ENCODE measurements at places on chromosomes 11 and 22.

DNA sequence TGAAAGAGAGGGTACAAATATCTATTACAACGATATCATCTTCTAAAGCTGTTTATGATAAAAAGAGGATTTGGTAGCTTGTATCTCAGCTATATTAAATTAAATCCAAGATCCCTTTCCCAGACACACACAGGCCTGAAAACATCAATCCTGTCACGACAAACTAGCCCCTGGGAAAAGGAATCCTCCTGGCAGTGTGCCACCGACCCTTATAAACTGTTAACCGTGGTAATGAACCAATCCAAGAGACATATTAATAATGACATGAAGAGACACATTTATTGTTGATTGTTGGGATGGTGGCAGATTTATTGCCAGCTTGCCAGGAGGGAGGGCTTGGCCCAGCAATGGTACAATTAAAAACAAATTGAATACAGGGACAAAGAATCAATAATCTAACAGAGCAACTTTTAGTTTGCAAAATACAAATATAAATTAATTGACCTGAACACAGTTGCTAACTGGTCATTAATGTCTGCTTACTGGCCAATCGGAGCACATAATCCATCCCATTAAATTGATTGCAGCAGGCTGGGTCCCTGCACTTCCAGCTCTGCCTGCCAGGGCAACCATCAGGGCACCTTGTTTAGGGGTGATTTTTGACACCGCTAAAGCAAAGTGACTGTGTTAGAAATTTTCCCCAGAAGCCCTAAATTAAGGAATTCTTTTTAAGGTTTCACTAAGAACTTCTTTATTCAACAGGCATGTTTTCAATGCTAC, 887.6 kb downstream of the OPCML start:
- peak; percentile 69 for DNase-seq

DNA sequence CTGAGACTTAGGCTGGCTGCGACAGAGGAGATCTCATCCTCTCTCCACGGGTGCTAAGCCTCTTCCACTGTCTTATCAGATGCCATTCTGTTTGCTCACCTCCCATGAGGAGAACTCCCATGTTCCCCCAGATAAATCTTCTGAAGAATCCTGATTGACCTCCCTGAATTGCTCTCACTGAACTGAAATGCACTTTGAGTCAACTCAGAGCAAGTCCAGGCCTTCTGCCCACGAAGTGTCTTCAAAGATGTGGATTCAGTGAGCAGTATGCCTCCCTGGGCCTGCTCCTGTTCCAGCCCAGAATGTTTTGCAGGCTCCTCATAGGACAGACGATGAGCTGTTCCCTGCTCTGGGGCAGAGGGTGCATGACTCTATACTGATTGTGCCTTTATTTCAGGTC, 17.4 kb downstream of the TUB start:
- no peak for DNase-seq

DNA sequence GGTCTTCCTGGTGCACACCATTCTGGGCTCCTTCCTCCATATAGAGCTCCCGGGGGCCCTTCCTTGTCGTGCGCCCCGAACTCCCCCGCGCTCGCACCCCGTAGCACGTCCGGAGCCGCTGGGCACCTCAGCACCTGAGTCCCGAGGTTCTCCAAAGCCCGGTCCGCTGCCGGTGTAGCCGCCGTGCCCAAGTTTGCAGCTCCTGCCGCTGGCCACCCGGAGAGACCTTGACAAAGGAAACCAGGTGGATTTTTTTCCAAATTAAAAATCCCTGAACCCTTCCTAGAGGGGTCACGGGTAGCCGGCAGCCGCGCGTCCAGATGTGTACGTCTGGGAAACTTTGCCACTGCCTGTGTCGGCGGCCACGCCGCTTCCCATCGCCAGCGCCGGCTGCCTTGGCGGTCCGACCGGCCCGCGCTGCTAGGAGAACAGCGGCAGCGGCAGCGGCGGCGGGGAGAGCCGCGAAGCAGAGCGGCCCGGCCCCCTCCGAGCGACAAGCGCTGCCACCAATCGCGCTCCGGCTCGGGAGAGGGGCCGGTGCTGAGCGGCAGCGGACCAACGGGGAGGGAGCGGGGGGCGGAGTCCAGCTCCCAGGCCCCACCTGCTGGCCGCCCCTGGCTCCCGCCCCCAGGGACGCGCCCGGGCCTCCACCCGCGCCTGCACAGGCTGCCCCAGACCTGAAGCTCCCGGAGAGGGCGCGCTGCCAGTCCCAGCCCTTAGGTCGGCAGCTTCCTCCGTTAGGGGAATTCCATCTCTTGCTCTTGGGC, at the start of gene GALNT18:
GALNT18 (minus strand) TSS at position 433 of the 767 bp plus-strand sequence.
- DNase-seq = peak; percentile 94

DNA sequence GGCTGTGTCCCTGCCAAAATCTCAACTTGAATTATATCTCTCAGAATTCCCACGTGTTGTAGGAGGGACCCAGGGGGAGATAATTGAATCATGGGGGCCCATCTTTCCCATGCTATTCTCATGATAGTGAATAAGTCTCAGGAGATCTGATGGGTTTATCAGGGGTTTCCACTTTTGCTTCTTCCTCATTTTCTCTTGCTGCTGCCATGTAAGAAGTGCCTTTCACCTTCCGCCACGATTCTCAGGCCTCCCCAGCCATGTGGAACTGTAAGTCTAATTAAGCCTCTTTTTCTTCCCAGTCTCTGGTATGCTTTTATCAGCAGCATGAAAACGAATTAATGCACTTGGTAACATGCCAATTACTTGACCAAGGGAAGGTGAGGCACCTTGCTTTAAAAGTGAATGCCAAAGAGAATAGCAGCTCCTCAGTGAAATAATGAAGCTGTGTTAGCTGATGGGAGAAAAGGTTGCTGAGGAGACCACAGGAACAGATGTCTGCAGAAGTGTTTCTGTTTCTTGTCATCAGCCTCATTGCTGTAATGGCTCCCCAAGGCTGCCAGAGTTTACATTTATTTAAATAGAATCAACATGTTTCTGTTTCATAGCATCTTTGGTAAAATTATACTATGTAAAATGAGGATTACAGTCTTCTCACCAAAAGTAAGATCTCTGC, 89.0 kb upstream of the CD44 start:
- DNase-seq = no peak

- no peak for DNase-seq
These were observed 28.8 kb downstream of the PKNOX2 start for GRCh38 chr11:125193416-125193726.

- peak; percentile 48 for DNase-seq
These were observed 16.6 kb downstream of the RTN4RL2 start for GRCh38 chr11:57476757-57477506.

DNA sequence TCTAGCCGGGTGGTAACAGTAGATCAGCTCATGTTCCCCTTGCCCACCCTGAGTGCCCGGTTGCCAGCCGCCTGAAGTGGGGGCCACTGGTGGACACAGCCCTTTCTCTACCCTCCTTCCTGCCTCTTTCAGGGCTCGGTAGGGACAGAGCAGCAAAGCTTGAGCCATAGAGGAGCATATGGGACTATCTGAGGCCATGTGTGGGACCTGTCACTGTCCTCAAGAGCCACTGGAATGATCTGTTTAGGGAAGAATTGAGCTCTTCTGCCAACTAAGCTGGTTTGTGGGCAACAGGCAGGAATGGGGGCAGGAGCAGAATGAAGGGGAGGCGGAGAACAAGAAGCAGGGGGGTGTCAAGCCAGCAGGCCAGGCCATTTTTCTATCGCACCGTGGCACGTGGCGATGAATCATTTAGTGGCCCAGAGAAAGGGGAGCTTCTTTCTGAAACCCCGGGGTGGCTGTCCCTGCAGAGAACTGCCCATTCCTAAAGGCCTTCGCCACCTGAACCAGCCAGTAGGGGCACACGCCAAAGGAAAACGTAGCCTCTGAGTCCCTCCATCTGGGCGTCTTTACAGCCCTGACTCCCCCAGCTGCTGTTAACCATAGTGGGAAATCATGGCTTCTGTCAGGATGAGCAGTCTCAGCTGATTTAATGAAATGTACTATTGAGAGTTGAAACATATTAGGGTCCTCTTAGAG, 8.8 kb downstream of the ASPHD2 start:
- no peak for DNase-seq

GRCh38 chr11:63917692-63918506, 935 bp upstream of the RCOR2 start:
- DNase-seq = peak; percentile 92

DNA sequence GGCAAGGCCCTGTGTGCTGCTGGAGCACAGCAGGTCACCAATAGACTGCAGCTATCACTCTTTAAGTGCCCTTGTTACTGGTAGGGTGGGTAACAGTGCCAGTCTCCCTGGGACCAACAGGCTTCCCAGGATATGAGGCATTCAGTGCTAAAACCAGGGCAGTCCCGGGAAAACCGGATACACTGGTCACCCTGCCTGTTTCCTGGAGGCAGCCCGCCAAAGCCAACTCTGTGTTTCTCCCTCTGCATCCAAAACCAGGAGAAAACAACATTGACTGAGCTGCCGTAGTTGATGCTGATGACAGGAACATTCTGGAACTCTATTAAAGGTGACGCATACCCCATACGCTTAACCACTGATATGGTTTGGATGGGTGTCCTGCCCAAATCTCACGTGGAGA, 149.1 kb downstream of the SHANK2 start:
- no peak for DNase-seq

DNA sequence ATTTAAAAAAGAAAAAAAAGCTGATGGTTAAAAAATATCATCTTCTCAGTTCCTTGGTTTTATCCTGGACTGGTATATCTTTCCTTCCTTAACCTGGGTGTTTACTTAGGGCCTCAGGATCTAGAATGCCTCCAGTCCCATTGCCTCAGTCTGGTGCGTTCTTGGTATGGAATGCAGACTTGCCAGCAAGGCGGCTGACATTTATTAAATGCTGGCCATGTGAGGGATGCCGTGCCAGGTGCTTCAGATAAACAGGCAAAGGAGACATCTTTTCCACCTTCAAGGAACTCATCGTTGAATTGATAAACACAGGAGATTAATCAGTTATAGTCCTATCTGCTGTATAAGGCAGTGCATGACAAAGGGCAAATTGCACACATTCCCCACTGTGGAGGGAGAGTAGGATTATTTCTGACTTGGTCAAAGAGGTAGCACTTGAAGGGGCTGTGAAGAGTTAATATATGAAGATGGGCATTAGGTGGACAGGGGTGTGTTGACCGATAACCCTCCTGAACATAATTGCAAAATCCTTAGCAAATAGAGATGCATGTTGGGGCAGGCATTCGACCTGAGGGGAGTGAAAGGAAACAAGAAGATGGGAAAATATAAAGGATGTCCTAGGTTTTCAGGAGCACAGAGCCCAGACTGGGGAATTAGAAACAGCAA, 54.4 kb downstream of the ALX4 start:
- no peak for DNase-seq

DNA sequence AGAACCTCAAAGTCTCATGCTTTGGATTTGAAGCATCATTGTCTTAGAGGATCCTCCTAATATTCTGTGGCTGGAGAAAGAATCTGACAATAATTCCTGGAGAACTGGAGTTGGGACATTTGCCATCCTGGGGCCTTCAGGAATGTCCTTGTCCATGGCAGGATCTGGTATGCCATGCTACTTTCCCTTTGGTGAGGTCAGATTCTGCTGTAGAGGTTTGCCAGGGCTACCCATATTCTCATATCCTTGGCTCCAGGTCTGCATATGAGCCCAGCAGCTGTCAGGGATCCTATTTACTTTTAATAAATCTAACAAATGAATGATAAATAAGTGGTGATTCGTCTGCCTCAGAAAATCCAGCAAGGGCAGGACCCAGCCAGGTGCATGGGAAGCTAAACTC, 35.0 kb downstream of the ARL14EP start:
- DNase-seq = no peak

GRCh38 chr11:74318241-74318932, 6.9 kb upstream of the P4HA3 start:
- DNase-seq = no peak

DNA sequence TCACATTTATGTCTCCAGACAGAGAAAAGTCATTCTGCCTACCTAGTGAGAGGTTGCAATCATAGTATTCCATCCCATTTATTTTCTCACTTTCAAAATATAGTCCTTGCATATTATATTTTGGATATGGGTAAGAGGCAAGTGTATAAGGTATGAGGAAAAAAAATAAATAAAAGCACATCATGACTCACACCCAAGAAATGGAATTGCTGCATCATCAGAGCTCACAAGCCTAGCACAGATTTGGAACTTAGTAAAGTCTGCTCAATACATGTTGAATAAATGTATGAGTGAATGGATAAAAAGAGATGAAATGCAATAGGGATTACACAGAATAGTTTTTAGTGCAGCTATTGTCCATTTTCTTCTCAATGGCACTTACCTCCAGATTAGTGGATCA, 2.5 kb upstream of the OR51G1 start:
- no peak for DNase-seq

DNA sequence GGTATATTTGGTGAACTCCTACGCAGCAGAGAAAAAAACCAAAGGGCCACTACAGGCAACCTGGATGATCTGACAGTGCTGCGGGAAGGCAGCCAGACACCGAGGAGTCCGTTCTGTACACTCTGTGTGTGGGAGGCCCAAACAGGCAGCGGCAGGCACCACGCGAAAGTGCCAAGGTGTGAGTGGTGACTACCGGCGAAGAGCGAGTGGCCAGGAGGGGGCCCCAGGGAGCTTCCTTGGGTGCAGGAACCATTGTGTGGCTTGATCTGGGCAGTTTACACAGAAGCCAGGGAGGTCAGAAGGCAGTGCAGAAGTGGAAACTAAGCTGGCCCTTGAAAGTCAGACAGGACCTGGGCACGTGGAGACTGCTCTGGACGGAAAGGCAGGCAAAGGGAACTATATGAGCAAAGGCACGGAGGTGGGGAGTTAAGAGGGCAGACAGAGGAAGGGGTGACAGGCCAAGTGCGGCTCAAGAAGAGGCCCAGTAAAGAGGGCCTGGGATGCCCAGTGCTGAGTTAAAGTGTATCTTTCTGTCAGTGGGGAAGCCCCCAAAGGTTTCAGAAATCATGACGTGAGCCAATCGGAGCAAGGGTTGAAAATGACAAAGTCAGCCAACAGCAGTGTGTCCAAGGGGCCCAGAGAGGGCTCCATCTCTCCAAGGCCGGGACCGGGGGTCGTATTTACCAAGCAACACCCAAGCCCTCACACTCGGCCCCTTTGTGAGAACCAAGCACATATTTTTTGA, 10.6 kb downstream of the TMEM184B start:
- DNase-seq = no peak

- DNase-seq = no peak
These were observed 107.8 kb upstream of the RASSF10 start for GRCh38 chr11:12901272-12901671.

- no peak for DNase-seq
These were observed 74.8 kb downstream of the TRMU start for GRCh38 chr22:46410291-46410808.

- no peak for DNase-seq
These were observed 6.2 kb downstream of the ADAMTS15 start for GRCh38 chr11:130454491-130455252.

GRCh38 chr11:90822996-90823395, 600.1 kb upstream of the CHORDC1 start:
- DNase-seq = no peak
